RPMI8226 (cell line): ENCODE measurements at places on chromosomes 12 and 14.

GRCh38 chr12:124240493-124240892, 54.4 kb upstream of the RFLNA start:
- DNase-seq, result no peak

DNA sequence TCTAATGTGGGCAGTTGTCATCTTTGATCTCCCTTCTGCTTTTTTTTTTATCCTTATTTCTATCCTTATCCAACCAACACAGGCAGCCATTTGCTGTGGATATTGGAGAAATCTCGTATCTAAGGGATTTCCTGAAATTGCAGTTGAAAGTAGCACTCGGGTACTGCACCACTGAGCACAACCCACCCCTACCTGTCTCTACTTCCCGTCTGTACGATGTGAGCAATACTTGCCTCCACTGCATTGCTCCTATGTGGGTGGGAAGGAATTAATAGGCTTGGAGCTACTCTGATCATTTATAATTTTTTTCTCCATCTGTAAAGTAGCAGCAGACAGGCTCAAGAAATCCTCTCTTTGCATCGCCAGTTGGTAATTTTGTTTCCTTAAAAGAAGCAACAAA, 300.4 kb downstream of the SNAPC1 start:
- no peak for DNase-seq

GRCh38 chr12:12821975-12822374, 8.8 kb downstream of the DDX47 start:
- DNase-seq, result no peak

DNA sequence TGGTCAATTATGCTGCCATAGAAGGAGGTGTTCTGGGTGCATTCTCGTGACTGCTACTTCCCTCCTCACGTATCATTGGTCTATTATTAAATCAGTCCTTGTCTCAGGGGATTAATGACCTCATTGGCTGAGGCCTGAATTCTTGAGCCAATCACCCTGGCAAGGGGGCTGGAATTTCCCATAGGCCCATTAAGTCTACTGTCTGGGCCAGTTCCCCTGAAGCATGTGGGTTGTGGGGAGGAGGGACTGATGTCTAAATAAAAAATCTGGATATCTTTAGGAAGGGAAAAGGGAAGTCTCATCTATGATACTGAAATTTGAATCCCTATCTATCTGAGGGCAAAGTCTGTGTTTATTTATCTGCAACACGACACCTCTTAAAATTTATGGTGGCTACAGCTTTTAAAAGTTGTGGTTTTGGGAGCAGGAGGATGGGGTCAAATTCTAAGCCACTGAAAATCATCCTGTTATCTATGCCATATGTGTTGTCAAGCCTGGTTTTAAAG, 71.9 kb downstream of the DYRK2 start:
- DNase-seq, result no peak

DNA sequence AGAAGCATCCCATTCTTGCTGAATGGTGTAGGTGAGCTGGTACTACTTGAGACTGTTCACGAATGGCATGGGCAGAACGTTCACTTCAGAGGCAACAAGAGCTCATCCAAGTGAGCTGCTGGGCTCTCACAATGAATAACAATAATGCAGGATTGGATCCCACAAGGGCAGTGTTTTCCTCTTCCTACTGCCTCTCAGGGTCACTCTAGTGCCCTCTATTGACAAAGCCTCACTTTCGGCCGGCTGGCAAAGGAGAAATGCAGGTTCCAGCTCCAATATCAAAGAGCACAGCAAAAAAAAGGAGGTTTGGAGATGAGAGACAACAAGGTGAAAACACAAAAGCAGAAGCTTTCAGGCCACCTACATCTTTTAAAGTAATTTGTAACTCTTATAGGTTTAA, 74.6 kb upstream of the MYF6 start:
- peak; percentile 23 for DNase-seq

DNA sequence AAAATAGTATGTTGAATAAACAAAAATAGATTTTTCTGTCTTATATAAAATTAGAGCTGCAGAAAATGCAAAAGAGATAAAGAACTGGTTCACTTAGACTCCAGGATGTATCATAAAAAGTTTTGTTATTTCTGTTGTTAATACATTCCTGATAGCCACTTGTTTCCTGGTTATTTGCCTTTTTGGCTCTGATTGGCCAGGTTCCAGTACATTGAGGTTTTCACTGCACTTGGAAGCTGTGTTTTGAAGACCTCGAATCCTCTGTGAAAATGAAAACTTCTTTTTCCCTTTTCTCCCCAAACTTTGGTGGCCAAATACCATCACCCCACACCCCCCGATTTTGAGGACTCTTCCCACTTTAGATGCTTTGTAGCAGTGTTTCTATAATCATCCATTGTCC, 525.3 kb downstream of the MED13L start:
- DNase-seq, result no peak

DNA sequence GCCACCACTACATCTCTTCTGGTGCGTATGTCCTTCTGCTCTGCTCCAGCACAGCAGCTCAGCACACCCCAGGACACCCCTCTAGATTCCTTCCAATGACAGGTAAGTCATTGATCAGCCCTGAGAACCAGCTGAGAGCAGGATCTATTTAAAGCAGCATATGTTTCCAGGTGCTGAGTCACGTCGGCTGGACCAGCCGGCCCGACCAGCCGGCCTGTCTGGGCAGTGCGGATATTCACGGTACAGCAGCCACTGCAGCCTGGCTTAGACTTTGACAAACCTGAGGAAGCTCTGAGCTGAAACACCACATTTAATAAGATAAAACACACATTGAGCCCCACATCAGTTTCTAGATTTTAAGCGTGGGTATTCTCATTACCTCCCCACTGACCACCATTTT, 31.8 kb upstream of the RPH3A start:
- DNase-seq, result no peak

- no peak for DNase-seq
Observed at GRCh38 chr12:109524466-109525278, 47.2 kb downstream of the UBE3B start.

DNA sequence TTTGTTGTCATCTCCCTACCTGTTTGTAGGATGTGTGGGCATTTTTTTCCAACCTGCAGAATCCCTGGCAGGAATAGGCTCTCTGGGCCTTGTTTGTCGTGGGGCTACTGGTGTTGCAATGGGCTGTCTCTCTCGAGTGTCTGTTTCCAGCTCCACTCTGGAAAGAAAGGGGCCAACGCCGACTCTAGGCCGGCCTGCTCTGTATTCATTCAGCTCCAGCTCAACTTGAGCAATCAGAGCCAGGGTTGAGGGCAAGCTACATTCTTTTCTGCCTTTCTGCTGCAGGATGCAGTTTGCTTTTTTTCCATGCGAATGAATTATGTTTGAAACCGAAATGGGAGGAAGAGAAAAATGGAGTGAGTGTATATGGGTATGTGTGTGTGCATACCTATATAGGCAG, 2.3 kb downstream of the JDP2 start:
- no peak for DNase-seq

DNA sequence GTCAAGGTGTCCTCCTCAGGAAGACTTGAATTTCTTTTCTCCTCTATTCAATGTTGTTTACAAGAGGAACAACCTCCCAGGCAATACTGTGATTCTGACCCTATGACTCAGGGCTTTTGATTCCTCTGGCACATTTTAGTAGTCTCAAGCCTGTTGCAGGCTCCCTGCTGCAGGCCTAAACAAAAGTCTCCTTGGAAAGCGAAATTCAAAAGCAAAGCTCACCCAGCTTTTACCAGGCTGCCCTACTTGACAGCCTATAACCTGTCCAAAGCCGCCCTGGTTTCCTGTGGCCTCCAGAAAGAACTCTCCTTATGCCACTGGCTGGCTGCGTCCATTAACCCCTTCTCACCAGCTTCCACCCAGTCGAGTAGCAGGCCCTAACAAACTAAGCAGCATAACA, 11.6 kb downstream of the FGD6 start:
- DNase-seq, result peak; percentile 8

- no peak for DNase-seq
Observed at GRCh38 chr12:46264057-46264456, 4.8 kb downstream of the SLC38A1 start.

DNA sequence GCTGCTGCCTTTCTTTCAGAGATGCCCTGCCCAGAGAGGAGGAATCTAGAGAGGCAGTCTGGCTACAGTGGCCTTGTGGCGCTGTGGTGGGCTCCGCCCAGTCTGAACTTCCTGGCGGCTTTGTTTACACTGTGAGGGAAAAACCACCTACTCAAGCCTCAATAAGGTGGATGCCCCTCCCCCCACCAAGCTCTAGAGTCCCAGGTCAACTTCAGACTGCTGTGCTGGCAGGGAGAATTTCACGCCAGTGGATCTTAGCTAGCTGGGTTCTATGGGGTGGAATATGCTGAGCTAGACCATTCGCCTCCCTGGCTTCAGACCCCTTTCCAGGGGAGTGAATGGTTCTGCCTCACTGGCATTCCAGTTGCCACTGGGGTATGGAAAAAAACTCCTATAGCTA, 25.6 kb downstream of the SPATA7 start:
- peak; percentile 4 for DNase-seq

GRCh38 chr14:56004323-56004722, 113.9 kb upstream of the PELI2 start:
- DNase-seq, result no peak

DNA sequence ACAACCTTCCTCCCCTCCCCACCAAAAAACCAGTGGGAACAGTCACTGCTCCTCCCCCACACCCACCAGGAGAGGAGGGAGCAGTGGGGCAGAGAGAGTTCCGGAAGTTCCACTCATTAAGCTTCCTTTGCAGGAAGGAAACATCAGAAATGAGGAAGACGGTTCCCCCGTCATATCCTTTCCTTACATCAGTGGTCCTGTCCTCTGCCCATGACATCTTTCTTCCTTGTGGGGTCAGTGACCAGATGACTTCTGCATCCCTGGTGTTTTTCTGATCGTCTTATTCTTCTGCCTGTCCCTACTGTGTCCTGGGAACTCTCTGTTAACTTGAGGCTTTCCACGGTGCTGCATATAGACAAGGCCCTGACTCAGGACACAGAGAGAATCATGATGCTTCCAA, 40.8 kb upstream of the SPTLC2 start:
- no peak for DNase-seq

DNA sequence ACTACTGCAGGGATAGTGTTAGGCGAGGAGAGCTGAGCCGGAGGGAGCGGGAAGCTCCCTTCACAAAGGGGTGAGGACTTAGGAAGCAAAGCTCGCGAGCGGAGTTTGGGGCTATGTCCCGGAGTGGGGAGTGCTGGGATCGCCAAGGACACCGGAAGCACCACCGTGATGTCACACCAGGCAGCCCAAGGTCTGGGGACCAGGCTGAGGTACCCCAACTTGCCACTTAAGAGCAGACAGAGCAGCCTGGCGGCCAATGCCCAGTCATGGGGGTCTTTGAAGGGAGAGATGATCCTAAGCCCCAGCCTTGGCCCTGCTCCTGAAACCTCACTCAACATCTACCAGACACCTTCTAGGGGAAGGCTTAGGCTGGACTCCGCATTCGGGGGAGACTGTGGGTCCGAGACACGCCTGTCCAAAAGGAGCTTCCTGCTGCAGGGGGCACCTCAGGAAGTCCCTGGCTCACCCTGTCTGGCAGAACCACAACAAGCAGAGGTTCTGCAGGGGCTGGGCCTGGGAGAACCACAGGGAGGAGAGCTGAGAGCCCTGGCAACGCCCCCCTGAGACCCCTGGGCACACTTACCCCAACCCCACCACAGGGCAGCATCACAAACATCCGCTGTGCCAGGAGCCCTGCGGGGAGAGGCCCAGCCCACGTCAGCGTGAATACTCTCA, 17.8 kb downstream of the SLC48A1 start:
- DNase-seq, result no peak

DNA sequence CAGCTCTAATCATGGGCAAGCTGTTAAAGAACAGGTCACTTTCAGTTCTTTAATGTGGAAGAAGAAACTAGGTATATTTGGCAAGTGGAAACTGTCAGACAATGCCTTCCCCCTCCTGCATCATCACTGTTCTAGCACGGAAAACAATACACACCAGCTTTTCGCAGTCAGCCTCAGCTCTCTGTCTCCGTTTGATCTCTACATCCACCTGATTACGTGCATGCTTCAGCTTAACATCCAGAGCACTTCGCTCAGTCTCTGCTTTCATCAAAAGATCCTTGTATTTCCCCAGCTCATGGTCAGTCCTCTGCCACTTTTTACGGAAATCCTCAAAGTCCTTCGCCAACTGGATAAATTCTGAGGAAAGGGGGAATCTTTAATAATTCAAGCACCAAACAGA, 19.0 kb downstream of the RACGAP1 start:
- no peak for DNase-seq
